ENCODE measurements at places on chromosomes 2 and 18.

GRCh38 chr2:160869411-160869810, 290.8 kb upstream of the TANK start:
- no peak for DNase-seq

DNA sequence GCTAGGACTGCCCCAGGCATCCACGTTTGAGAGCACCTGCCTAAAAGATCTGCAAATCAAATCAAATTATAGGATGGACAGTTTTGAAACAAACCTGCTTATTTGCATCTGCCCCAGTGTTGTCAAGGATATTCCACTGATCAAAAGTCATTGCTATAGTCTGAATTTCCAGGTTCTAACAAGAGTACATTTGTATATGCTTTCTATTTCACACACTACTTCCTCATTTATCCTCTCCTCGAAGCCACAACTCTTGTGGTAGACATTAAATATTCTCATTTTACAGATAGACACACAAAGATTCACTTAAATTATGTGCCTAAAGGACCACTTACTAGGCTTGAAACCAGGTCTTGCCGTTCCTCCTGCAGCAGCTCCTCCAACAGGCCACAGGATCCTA, 11.9 kb upstream of the TET3 start:
- no peak for DNase-seq

DNA sequence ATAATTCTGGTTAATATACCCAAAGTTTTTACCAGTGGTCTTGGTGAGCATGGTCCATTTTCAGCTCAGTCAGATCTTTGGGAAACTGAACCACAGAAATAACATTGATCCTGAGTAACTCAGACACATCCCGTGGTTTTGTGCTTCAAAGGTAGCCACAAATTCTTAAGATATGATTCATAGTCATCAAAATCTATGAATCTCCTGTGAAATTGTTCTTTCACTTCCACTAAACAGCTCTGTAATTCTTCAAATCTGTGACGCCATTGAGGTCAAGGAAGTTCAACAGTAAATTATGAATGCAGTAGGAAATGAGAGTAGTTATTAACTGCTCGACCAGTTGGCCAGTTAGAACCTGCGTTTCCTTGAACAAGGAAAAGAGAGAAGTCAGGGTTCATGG, 147.3 kb downstream of the IRS1 start:
- no peak for DNase-seq

GRCh38 chr2:188979187-188980114, 5.3 kb downstream of the COL3A1 start:
- DNase-seq, result no peak

DNA sequence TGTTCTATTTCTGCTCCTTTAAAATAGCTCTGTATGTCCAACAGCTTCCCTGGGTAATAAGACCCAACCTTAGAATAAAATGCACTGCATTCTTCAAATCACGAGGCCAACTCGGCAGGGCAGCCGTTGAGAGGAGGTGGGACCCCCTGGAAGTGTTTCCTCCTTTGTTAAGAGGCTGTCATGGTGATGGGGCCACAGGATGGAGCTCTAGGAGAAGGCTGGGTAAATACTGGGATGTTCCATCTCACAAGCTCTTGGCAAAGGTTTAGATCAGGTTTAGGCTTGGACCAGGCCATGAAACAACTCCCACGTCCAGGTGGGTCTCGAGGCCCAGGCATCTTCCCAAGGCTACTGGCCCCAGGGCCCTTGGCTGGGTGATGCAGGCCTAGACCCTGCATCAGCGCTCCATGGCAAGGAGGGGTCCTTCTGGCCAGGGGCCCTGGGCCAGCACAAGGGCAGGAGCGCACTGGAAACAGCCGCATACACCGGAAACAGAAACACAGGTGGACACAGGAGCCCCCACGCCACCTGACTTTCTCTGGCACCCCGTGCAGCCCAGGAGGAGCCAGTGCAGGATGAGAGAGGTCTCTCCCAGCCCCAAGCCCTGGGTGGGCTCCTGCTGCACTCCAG, 38.8 kb upstream of the OTOS start:
- DNase-seq, result no peak

GRCh38 chr2:217790195-217790594, 212.6 kb downstream of the TNS1 start:
- no peak for DNase-seq

DNA sequence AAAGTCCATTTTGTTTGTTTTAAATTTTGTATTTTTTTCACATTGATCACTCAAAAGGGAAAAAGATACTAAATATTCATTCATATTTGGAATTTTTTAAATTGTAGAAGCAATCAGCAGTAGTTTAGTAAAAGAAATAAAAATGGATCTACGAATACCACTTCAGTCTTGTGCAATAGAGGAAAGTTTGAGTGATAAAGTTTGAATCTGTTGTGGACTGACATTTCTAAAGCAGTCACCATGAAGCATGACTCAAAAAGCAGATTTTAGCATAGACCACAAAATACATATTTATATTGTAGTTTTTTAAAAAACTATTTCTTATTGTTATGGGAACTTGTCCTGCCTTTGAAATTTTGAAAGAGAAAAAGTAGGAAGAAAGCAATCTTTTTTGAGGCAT, 520.5 kb upstream of the ZEB2 start:
- DNase-seq, result no peak

- no peak for DNase-seq
These were observed 119.2 kb downstream of the ANKRD44 start for GRCh38 chr2:197191177-197191939.

GRCh38 chr18:56570978-56571377, 67.4 kb downstream of the TXNL1 start:
- DNase-seq, result no peak

GRCh38 chr2:28280619-28281018, 112.0 kb upstream of the FOSL2 start:
- DNase-seq, result no peak

GRCh38 chr2:29761278-29761677, 160.1 kb downstream of the ALK start:
- DNase-seq, result no peak

- DNase-seq, result no peak
These were observed 318.7 kb downstream of the CYP26B1 start for GRCh38 chr2:71829008-71829407.

GRCh38 chr2:201344663-201345366, 12.3 kb downstream of the FLACC1 start:
- no peak for DNase-seq

DNA sequence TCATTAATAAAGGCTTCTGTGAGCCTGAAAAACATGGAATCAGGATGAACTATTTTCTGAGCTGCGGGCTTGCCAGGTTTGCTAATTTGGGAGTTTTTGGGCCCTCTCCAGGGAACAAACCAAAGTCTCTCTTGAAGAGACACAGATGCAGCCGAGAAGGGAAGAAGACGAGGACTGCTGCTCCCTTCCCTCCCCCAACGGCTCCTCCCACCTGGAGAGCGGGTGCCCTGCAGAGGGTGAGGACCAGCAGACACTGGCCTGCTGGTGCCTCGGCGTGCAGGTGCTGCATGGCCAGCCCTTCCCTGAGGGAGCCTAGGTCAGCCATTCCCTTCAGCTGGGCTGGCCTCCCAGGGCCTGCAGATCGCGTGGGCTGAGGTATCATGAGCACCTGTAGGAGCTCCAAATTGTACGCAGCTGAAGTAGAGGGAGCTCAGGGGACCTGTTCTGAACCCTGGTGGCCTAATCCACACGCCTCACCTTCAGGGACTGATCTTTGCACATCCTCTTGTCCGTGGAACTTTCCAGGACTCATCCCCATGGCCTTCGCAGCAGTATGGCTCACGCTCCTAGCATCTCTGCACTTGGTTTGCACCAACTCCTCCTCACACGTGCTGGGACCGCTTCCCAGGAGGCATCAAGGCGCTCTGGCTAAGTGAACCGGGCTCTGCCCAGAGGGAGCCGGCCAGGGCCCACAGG, 19.5 kb downstream of the EMX1 start:
- DNase-seq, result no peak

GRCh38 chr2:98374958-98375570, 28.8 kb downstream of the CNGA3 start:
- DNase-seq, result no peak

GRCh38 chr2:68432696-68433658, 34.1 kb downstream of the FBXO48 start:
- DNase-seq, result no peak

- no peak for DNase-seq
These were observed 59.4 kb downstream of the KCNG2 start for GRCh38 chr18:79857082-79857671.

DNA sequence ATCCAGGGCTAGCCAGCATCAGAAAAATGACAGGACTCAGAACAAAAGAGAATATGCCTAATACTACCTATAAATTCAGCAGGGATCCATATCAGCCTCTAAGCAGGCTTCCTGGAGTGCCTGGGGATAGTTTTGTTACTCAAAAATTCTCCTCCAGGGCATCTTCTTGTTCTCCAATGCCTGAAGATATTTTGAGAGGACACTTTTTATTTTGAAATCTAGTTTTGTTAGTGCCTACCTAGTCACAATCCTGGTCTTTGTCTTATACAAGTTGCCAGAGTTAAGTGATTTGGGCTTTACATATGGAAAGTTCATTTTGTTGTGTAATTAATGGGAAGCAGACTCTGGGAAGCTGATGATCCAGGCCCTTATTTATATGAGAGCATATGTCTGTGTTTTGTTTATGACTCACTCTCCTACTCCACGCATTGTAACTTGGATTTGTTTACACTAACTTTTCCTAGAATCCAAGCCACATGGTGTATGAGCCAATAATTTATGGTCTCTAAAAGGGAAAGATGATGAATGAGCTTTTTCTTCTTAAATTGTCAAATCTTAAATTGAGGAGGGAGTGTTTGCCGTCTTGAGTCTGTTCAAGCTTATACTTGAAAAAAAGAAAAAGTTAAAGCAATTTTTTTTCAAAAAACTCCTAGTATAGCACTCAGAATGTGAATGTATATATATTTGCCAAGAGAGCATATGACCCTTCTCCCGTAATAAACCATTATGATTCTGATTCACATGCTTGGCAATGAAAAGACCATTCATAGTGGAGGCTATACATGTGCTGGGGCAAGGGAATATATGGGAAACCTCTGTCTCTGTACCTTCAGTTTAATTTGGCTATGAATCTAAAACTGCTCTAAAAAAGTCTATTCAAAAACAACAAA, 370.3 kb downstream of the SETBP1 start:
- no peak for DNase-seq

- DNase-seq, result no peak
These were observed 61.7 kb downstream of the PDCL3 start for GRCh38 chr2:100624536-100624935.

Data from stimulated activated CD8-positive, alpha-beta memory T cell treated with anti-CD3 and anti-CD28 coated beads, Interleukin-7, amount 100 ng/mL, for 48 hours (primary cell).